Hematopoietic multipotent progenitor cell treated with erythropoietin and hydrocortisone succinate and interleukin-3 and kit ligand, for 4 days (in vitro differentiated cells): ENCODE measurements at places on chromosomes 16 and 17.
A peak's percentile ranks its signal among the peaks of the same experiment; 100 is the strongest.

GRCh38 chr17:82297280-82297713 lies 20.1 kb downstream of the CD7 start:
- DNase-seq: peak; percentile 84

DNA sequence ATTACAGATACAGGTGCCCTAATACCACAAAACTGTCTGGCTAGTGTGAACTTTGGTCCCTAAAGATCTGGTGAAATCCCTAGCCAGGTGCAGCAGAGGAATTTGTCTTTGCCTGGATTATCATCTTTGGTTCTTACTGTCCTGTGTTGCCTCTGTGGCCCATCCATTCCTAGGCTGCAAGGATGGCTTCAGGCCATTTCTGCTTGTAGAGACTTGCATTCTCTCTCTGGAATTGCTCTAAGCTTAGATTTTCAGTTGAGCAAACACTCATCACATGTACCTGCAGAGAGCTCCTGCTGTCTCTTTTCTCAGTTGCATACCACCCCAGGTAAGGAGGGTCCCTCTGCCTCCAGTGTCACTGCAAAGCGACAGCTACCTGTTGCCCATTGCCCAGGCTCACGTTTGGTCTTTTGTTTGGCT lies 114.9 kb downstream of the PRKCA start:
- no peak for DNase-seq

GRCh38 chr16:87129771-87130170 lies 187.4 kb downstream of the C16orf95 start:
- no peak for DNase-seq

DNA sequence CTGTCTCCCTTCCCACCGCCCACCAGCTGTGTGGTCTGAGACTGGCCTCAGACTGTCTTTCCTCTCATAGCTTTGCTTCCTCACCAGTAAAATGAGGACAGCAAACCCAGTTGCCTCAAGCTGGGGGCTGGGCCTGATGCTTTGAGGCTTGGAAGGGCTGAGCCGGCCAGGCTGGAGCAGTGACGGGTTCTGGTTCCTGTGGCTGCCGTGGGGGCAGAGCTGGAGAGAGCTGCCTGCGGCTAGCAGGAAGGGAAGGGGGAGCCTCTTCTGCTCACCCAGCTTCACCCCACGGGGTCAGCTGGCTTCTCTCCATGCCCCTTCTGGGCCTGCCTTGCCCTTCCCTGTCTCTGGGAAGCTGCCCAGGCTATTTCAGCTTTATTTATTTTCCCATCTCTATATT lies 23.7 kb downstream of the LASP1 start:
- peak; percentile 79 for DNase-seq

DNA sequence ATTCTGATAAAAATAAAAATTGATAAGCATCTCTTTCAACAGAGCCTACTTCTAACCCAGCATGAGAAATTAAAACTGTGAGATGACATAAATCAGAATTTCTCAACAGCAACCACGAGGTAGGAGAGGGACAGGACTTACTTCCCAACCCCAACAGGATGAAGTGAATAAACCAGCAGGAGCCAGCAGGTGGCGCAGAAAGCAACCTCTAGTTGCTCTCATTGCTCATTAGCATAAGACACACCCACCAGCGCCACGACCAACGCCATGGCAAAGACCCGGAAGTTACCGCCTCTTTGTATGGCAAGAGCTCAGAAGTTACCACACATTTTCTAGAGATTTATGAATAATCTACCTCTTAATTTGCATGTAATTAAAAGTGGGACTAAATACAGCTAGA lies 189.4 kb upstream of the CDH8 start:
- DNase-seq: peak; percentile 89

GRCh38 chr17:63949576-63950250 lies 17.6 kb upstream of the CD79B start:
- DNase-seq: no peak

DNA sequence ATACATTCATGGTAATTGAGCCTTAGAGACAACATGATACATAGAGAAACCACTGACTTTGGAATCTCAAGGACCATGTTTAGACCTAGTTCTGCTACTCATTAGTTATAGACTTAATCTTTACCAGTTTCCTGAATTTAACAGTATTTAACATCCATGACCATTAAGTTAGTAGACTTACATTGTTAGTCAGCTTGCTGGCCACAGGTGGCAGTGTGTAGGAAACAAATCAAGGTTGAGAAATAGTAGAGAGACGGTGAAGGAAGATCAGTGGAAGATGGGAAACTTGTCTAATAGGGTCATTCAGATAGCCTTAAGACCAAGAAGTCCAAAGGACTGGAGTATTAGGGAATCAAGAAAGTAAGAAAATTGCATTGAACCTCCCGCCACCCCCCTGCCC lies 31.0 kb downstream of the OMG start:
- DNase-seq: peak; percentile 36

- no peak for DNase-seq
These were observed 63.7 kb upstream of the SIAH1 start for GRCh38 chr16:48448841-48449481.

DNA sequence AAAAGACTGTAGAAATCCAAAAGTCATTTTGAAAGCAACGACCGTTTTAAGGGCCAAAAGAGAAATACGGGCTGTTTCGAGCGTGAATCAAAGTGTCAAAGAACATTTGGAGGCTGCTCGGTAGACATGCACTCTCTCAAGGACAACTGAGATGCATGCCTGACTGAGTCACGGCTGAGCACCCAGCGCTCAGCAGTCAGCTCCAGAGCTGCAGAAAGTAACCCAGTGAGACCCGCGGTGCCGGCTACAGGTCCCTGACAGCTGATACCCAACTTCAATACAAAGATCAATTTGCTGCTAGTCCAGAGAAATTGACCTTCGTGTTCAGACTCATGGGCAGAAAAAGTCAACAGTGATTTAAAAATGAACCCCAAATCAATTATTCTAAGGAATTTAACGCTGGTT lies 214.9 kb downstream of the STX8 start:
- no peak for DNase-seq

GRCh38 chr16:79417601-79418008 lies 182.9 kb downstream of the MAF start:
- DNase-seq: peak; percentile 37

GRCh38 chr16:79312502-79312901 lies 288.0 kb downstream of the MAF start:
- DNase-seq: no peak

- DNase-seq: no peak
These were observed 209.3 kb downstream of the CHD9NB start for GRCh38 chr16:52843381-52843780.

GRCh38 chr16:318628-319027 lies 33.9 kb downstream of the AXIN1 start:
- peak; percentile 42 for DNase-seq

DNA sequence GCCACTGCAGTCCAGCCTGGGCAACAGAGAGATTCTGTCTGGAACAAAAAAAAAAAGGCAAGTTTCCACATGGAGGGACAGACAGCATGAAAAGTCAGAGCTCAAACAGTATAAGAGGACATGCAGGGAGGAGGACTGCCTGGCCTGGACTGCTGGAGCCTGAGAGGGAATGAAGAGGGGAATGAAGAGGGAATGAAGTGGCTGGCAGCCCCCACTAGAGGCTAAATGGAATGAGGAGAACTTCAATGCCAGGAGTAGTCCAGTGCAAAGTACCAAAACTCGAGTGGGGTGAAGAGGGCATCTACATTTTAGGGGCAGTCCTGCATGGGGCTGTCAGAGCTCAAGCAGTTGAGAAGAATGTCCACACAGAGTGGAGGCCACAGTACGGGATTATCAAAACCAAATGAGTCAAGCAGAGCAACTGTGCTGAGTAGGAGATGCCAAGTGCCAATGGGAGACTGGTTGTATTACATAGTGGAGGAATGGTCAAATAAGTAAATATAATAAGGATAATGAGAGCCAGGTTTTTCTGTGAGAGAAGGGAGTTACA lies 22.9 kb downstream of the IKZF3 start:
- no peak for DNase-seq

DNA sequence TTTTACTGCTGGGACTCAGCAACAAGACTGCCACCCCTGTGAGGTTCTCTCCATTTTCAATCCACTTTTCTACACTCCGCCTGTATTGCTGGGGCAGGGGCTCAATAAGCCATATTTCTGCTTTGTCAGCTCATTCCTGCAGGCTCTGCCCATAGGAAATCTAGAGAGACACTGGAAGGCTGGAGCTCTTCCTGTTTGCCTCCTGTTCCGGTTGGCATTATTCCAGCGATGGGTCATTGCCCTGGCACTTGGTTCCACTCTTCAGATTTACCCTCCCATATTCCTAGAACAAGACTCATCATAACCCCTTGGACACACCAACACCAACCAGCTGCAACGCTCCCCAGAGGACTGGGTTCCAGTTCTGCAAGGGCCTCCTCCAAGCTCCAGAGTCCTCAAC lies 210.4 kb downstream of the CA10 start:
- DNase-seq: no peak

- no peak for DNase-seq
These were observed 11.7 kb upstream of the TMED6 start for GRCh38 chr16:69363281-69363717.

DNA sequence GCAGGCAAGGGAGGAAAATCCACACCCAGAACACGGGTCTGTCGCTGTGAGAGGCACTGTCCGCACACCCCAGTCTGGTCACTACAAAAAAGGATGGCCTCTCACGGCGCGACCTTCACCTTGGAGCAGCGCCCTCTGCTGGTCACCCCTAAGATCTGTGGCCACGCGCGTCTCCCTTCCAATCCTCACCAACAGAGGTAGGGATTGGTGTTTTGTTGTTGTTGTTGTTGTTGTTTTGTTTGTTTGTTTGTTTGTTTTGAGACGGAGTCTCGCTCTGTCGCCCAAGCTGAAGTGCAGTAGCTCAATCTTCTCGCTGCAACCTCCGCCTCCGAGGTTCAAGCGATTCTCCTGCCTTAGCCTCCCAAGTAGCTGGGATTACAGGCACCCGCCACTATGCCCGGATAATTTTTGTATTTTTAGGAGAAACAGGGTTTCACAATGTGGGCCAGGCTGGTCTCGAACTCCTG lies 15.0 kb upstream of the C17orf58 start:
- DNase-seq: peak; percentile 78

DNA sequence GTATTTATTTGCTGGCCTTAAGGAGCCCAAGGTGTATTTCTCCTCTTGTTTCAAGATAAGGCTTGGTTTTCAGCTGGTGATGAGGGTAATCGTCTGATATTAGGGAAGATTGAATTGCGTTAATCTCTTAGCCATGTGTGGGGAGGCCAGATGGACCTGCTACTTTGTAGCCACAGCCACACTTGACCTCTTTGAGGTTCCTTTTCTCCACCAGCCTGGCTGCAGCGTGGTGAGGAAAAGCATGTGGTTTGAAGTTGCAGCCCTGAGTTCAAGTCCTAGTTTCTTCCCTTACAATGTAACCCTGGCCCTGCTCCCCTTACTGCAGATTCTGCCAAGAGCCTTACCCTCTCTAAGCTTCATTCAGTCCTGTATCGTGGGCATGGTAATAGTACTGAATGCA lies 3.1 kb downstream of the MINK1 start:
- no peak for DNase-seq

- no peak for DNase-seq
These were observed 7.6 kb downstream of the CCDC102A start for GRCh38 chr16:57528499-57529390.

GRCh38 chr17:50966163-50966666 lies 100.1 kb upstream of the TOB1 start:
- DNase-seq: no peak

- DNase-seq: no peak
These were observed 525 bp upstream of the ADCY7 start for GRCh38 chr16:50265716-50266336.

DNA sequence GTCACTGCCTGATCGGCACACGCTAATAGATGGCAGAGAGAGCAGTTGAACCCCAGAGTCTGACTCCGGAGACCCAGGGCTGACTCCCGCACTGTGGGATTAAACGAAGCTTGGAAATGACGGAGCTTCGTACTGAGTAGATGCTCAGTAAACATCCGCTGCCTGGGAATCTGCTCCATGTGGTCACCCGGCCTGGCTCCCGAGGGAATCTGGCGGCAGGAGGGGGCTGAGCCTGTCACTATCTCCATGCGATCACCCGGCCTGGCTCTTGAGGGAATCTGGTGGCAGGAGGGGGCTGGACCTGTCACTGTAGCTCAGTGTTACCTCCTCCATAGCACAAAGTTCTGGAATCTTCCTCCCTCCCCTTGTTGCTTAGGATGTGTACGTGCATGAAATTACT lies 139.7 kb upstream of the CIBAR2 start:
- DNase-seq: no peak

GRCh38 chr17:50149417-50150353 lies 792 bp downstream of the PPP1R9B start:
- peak; percentile 84 for DNase-seq

DNA sequence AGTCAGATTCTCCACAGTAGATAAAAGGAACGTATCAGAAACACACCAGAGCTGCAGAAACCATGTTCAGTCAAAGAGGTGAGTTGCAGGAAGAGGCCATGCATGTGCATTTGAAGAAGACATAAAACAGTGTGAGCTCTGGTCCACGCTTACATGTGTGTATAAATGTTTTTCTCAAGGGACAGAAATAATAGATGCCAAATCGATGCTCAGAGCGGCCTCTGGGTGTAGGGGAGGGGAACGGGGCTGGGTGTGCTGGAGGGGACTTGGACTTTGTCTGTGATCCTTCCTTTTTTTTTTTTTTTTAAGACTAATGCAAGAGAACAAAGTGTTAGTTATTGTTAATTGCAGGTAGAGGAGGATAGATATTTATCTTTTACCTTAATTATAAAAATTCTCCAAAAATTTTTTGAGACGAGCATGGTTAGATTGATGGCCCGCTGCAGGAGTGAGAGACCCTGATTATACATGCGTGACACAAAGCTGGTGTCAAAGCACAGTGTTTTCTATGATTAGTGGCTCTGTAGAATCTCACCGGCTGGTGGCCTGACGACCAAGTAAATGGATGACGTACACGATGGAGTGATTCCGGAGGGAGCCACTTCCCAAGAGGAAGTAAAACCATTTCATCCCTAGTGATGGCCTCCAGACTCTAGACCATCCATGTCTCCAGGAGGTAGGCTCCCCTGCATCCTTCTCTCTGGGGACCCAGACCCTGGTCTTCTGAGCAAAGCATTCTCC lies 240.2 kb downstream of the ENGASE start:
- DNase-seq: no peak

- DNase-seq: peak; percentile 63
These were observed 76.7 kb downstream of the CHD9 start for GRCh38 chr16:53131363-53132071.

GRCh38 chr17:77372444-77373298 lies 231.9 kb downstream of the SEC14L1 start:
- DNase-seq: peak; percentile 90

- DNase-seq: no peak
These were observed 1.5 kb upstream of the ENGASE start for GRCh38 chr17:79073016-79073705.

- no peak for DNase-seq
These were observed 44.7 kb upstream of the PRSS54 start for GRCh38 chr16:58339452-58339981.

GRCh38 chr16:14579266-14579665 lies 50.8 kb downstream of the PARN start:
- DNase-seq: no peak

GRCh38 chr17:75818326-75818885 lies 25.8 kb downstream of the UNC13D start:
- DNase-seq: no peak

DNA sequence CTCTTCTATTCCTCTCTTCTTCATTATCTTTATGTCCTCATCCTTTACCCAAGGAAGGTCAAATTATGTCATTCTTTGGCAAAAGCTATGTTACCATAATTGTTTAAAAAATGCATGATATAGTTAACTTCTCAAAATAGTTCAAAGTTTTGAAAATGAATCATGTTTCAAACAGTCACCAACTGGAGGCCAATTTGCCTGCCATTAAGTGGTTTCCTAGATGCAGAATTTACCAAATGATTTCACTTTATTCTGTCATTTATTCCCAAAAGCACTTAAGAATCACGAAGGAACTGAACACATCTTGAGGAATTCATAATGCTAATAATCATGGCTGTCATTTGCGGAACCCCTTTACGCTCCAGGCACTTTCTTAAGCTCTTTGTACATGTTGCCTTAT lies 190.9 kb upstream of the CDH11 start:
- no peak for DNase-seq
